ENCODE measurements at places on chromosomes 2 and 18.

DNA sequence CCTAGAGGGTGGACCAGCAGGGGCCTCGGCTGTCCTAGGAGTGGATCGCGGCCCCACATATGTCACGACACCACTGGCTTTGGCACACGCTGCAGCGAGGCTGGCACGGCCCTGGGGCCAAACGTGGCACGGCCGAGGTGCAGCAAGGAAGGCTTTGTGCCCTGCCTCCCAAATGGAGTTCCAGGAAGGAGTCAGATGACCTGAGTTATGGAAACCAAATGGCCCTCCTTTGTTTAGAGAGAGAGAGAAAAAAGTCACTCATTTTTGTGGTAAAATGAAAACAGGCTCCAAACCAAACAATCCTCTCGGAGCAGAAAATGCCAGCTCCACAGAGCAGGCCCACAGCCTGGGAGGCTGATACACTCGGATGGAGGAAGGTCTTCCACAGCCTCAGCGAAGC, 105.6 kb downstream of the ANTXR1 start:
- no peak for DNase-seq

- DNase-seq: no peak
Observed at GRCh38 chr2:67701011-67701410, 303.9 kb downstream of the ETAA1 start.

DNA sequence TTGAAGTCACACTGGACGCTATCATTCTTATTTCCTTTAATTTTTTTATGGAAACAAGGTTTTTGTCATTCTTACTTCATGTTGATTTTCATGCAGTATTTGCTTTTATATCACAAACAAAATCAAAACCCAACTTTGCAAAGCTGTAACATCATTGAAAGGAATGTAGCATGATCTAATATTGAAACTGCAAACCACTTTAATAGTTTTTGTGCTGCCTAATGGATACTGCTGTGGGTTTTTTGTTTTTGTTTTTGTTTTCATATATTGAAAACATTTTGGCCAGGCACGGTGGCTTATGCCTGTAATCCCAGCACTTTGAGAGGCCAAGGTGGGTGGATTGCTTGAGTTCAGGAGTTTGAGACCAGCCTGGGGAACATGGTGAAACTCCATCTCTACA, 81.6 kb downstream of the MAP2 start:
- DNase-seq: no peak

- no peak for DNase-seq
Observed at GRCh38 chr2:241722896-241723454, 11.5 kb upstream of the D2HGDH start.

DNA sequence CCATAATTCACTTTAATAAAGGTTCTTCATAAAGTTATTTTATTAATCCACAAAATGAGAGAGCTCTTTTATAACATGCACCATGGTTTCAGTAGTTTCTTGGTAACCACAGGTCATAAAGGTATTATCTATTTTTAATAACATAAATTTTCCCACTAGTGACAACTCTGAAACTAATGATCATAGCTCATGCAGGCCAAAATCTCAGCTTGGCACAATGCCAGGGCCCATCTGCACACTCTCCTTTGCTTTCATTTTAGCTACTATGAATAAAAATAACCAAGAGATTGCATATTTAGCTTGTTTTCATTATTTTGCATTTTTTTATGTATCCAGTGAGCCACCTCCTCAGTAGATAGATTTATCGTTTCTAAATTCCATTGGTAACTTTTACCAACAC, 691.8 kb upstream of the CHAC2 start:
- DNase-seq: no peak

GRCh38 chr2:166246901-166247300, 119.1 kb upstream of the SCN1A start:
- no peak for DNase-seq

DNA sequence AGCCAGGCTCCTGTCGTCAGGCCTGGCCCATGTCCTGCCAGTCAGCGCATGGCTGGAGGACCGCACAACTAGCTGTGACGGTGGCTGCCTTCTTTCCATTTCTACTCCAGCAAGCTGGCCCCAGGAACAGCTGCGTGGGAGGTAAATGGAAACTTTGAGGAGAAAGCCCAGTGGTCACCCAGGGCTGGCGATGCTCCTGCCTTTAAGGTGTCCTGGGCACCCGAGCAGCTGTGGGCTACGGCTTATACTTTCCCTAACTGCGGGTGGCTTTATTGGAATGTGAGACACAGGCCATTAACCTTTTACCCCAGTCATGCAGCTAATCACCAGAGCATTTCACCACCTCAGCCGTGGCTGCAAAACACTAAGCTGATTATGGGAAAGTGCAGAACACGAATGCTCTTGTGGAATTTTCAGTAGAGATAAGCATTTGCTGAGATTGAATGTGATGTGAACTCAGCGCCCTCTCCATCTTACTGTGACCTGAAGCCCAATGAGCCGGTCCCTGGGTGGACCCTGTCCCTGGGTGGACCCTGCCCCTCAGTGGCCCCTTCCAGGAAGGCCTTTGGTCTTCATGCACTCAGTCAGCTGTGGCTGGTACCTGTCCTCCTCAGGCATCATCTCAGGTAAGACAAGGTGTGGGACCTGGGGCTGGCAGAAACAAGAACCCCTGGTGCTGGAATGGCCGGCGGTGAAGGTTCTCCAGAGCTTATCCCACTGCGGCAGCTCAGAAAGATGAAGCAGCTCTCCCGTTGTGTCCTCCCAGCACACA, 275.4 kb upstream of the HS6ST1 start:
- DNase-seq: no peak

GRCh38 chr2:49222975-49223528, 68.7 kb upstream of the FSHR start:
- no peak for DNase-seq

DNA sequence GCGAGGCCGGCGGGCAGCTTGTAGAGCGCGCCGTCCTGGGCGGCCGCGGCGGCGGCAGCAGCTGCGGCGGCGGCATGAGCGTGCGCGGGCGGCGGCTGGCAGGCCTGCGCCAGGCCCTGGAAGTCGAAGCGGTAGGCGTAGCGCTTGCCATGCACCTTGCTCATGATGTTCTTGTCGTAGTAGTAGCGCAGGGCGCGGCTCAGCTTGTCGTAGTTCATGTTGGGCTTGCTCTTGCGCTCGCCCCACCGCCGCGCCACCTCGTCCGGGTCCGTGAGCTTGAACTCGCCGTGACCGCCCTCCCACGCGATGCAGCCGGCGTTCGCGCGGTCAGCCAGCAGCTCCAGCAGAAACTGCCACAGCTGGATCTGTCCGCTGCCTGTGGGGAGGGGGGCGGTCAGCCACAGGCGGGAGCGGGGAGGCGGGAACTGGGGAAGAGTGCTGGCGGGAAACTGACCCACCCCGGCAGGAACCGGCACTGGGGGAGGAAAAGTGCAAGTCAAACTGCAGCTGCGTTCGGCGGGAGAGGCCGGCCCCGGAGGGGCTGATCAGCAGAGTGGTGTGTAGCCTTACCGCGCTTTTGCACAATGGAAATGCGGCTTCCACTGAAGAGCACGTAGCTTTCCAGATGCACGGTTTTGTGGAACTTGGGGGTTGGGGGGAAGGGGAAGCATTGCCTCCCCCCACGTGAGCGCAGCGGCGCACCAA, 3.0 kb downstream of the FEV start:
- DNase-seq: no peak

GRCh38 chr2:98335271-98335670, 11.0 kb upstream of the CNGA3 start:
- no peak for DNase-seq

- DNase-seq: no peak
Observed at GRCh38 chr18:111306-112014, 46.9 kb upstream of the USP14 start.

DNA sequence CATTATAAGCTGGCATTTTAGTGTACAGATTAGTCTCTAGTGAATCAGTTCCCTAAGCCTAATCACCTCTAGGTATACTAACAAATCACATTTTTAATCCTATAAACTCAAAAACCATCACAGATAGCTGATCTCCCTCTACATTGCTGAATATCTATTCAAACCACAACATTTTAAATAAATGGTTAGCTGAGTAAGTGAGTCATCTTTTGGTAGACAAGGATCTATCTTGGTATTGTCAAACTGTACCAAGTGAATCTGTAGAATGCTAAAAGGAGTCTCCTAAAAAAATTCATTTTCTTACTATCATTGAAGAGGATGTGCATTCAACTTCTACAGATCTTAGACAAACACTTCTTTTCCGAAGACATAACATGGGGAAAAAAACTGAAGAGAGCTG, 40.7 kb downstream of the INO80D start:
- DNase-seq: no peak

DNA sequence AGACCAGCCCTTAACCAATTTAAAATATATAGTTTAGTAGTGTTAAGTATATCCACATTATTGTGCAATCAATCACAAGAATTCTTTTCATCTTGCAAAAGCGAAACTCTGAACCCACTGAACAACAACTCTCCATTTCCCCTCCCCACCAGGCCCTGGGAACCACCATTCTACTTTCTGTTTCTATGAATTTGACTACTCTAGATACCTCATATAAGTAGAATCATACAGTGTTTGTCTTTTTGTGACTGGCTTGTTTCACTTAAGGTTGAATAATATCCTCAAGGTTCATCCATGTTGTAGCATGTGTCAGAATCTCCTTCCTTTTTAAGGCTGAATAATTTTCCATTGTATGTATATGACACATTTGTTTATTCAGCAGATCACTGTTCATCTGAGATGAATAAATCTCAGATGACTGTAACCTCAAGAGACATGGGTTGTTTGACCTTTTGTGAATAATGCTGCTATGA, 8.1 kb upstream of the SOS1 start:
- DNase-seq: no peak

GRCh38 chr2:124524155-124524915, 499.2 kb downstream of the CNTNAP5 start:
- DNase-seq: no peak

- no peak for DNase-seq
Observed at GRCh38 chr18:69490813-69491212, 90.1 kb downstream of the DOK6 start.

DNA sequence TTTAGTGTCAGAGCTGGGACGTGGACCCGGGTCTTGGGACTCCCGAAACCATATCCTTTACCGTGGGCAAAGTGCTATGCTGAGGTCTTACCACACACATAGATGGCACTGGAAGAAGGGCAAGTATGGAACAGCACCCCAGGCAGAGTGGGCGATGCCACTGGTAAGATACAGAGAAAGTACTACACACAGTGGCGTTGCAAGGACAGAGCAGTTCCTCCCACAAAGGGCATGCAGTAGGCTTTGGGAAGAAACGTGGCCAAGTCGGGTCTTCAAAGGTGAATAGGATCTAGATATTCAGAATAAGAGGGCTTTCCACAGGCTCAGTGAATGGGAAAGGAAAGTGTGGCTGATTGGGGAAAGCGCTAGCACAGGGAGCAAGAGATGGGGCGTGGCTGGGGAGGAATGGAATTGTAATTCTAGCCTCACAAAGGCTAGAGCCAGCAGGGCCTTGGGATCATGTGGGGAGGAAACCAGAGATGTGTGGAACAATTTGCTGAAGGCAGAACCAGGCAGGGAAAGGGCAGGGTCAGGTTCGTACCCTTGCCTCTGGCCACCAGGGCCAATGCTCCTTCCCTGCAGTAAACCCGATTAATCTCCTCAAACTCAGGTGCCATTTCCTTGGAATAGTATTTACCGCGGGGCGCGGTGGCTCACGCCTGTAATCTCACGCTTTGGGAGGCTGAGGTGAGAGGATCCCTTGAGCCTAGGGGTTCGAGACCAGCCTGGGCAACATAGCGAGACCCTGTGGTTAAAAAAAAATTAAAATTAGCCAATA, 36.0 kb downstream of the PCBP1 start:
- no peak for DNase-seq

DNA sequence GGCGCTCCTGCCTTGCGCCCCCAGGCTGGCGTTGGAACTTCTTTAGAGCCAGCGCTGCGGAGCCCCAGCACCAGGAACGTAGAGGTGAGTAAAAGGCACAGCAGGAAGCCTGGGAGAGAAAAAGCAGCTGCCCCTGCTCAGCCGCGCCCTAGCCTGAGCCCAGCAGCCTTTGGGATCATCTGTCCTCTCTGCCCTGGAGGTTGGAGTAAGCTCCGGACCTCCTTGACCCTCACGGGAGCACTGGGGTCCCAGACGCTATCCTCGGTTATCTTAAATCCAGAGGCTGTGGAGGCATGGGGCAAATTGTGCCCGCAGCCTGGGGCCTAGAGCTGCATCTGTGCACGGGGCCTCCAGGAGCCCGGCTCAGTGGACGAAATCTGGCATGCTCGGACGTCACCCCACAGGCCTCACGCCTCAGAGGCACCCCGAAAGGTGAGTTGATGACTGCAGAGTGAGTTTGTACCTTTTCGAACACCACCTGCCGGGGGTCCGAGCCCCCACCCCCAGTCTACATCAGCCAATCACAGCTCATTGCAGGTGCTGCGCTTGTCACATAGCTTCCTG, 1.6 kb upstream of the SLC66A2 start:
- no peak for DNase-seq

DNA sequence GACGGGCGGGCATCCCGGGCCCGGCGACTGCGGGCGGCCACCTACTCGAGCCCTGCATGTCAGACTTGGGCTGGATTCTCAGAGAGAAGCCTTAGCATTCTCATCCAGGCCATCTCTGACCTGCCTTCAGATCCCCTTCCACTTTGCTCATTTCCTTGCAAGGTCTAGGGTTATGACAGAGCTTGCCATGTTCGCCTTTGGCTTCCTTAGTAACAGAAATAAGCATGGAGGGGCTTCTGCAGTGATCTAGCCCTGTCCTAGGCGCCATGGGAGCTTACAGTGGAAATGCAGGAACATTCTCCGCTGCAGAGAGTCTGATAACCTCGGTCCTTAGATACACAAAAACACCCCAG, 632 bp upstream of the ACVR1 start:
- no peak for DNase-seq

GRCh38 chr2:136497709-136498108, 267.6 kb upstream of the THSD7B start:
- DNase-seq: no peak

GRCh38 chr18:42087235-42087634, 132.2 kb downstream of the PIK3C3 start:
- DNase-seq: no peak

GRCh38 chr2:138369856-138370255, 131.7 kb upstream of the SPOPL start:
- no peak for DNase-seq

DNA sequence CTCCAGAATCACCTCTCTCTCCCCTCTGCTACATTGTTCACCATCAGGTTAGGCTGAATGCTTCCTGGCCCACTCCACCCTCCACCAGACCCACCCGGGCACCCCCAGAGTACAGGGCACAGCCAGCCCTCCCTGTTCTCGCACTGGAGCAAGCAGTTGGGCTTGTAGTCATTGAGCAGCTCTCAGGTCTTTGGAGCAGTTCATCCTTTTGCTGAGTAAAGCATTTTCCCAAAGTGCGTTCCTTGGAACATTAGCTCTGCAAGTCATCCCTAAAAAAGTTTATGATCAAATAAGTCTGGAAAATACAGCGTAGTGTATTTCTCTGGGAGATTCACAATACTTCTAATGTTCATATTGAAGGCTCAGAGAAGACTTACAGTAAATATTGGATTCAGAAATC, 103.5 kb upstream of the DAPL1 start:
- DNase-seq: no peak

- no peak for DNase-seq
Observed at GRCh38 chr2:31109633-31110192, 28.5 kb downstream of the GALNT14 start.

- no peak for DNase-seq
Observed at GRCh38 chr2:27569398-27569797, 13.4 kb upstream of the ZNF512 start.

GRCh38 chr18:79626905-79627749, 52.5 kb upstream of the CTDP1 start:
- no peak for DNase-seq

GRCh38 chr18:36427369-36427768, 129.9 kb downstream of the FHOD3 start:
- no peak for DNase-seq

- DNase-seq: no peak
Observed at GRCh38 chr2:159272156-159272555, 14.3 kb downstream of the WDSUB1 start.

GRCh38 chr2:68435615-68436014, 31.5 kb downstream of the FBXO48 start:
- no peak for DNase-seq

All from NCI-H1092 (cell line).